Heart left ventricle (tissue), 16 donors: ENCODE measurements at places on chromosomes 12 and 14. TPM values are rescaled to one million over a fixed set of nuclear protein-coding genes. Genes with fewer than 3 reads are reported as not detected.
A peak's percentile ranks its signal among the peaks of the same experiment; 100 is the strongest.

Gene LHX5
- not detected for total RNA-seq

DNA sequence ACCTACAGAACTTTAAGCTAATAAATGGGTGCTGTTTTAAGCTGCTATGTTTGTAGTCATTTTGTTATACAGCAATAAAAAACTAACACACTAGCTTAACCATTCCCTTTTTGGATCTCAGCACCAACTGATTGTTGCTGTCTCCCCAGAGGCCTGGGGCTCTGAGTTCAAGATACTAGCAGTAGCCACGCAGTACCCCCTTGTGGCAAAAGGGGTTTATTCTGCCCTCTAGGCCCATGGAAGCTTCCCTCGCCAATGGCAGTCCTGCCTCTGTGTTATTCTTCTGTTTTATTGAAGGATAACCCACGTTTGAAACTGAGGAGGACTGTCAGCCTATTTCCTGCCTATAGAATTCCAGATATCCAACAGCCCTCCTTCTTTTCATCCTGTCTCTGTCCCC is 455.3 kb upstream of the ATP2B1 start:
- no peak overlapping the region for H3K4me3 ChIP-seq
- H3K27ac ChIP-seq, result no peak overlapping the region
- H3K27me3 ChIP-seq, result no peaks in the 10 kb centered on the region
- no peaks in the 10 kb centered on the region for H3K36me3 ChIP-seq
- no peak for DNase-seq

Gene SLC25A29
- 18.3 TPM for total RNA-seq

- H3K27me3 ChIP-seq, result no peaks in the 10 kb centered on the region
- no peak overlapping the region for H3K4me3 ChIP-seq
- no peak overlapping the region for H3K27ac ChIP-seq
- no peak for DNase-seq
- no peaks in the 10 kb centered on the region for H3K4me1 ChIP-seq
These were observed 132.8 kb downstream of the DIO2 start for GRCh38 chr14:80078501-80078900.

Gene B4GALNT3
- 24.3 TPM for total RNA-seq

- no peak overlapping the region for H3K27ac ChIP-seq
- H3K4me1 ChIP-seq, result no peaks in the 10 kb centered on the region
These were observed 15.5 kb upstream of the ETNK1 start for GRCh38 chr12:22609501-22609900.

Gene ASCL1
- not detected for total RNA-seq

DNA sequence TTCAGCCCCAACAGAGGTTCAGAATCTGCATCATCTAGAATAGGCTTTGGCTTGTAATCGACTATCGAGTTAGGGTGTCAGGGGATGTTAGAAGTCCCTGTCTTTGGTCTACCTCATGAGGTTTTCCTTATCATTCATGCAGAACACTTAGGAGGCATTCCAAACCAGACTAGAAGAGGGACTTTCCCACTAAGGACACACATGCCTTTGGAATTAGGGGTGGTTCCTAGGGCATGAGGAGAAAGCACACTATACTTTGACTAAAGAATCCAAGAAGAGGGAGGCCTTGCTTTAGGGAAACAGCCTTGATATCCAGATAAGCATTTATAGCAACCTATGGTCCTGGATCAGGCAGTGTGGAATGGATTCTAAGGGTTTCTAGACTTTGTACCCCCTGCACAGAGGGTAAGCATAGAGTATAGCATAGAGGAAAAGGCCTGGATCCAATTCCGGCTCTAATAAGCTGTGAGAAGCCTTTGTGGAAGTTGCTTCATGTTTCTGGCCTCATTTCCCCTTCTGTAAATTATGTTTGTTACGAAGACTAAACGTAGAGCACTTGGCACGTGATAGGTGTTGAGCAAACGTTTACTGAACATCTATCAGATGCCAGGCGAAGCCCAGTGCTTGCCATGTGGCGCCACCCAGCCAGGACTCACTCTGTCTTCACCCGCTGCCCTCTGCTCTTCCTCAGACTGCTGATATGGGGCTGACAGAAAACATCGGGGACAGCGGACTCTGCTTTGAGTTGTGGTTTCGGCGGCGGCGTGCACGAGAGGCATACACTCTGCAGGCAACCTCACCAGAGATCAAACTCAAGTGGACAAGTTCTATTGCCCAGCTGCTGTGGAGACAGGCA is 13.2 kb downstream of the ZNF219 start:
- no peaks in the 10 kb centered on the region for H3K27me3 ChIP-seq
- H3K4me1 ChIP-seq, result peaks cover 13% of the 10 kb centered on the region
- H3K27ac ChIP-seq, result peak overlapping the region; percentile 82
- H3K4me3 ChIP-seq, result no peak overlapping the region
- peaks cover 100% of the 10 kb centered on the region for H3K36me3 ChIP-seq

DNA sequence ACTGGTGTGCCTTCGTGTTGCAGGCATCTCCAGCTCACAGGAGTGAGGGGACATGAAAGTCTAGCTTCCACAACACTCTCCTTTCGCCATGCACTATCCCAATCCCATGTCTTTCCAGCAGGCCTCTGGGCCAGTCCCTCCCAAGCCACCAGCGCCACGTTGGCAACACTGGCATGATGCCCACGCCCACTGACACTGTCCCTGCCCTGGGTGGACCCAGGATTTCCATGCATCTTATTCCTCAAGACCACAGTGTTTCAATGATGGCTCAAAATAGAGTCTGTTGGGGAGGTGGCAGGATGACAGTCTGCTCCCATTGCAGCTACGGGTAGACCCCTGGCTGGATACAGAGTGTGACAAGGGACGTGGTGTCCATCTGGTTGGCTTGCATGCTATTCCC is 2.3 kb downstream of the SP7 start:
- no peak for DNase-seq
- H3K36me3 ChIP-seq, result no peaks in the 10 kb centered on the region
- H3K4me3 ChIP-seq, result no peak overlapping the region
- H3K4me1 ChIP-seq, result no peaks in the 10 kb centered on the region
- H3K27me3 ChIP-seq, result peaks cover 6% of the 10 kb centered on the region

Gene PLA2G1B
- total RNA-seq, result not detected

GRCh38 chr12:56336361-56337167 is 2.1 kb upstream of the IL23A start:
- peaks cover 9% of the 10 kb centered on the region for H3K4me1 ChIP-seq
- H3K4me3 ChIP-seq, result no peak overlapping the region
- no peak overlapping the region for H3K27ac ChIP-seq

- peak overlapping the region; percentile 52 for H3K4me3 ChIP-seq
- DNase-seq, result peak; percentile 72
- H3K4me1 ChIP-seq, result peaks cover 6% of the 10 kb centered on the region
- H3K27me3 ChIP-seq, result peaks cover 20% of the 10 kb centered on the region
- no peaks in the 10 kb centered on the region for H3K36me3 ChIP-seq
These were observed 240.0 kb upstream of the CPNE8 start for GRCh38 chr12:39145175-39145999.

DNA sequence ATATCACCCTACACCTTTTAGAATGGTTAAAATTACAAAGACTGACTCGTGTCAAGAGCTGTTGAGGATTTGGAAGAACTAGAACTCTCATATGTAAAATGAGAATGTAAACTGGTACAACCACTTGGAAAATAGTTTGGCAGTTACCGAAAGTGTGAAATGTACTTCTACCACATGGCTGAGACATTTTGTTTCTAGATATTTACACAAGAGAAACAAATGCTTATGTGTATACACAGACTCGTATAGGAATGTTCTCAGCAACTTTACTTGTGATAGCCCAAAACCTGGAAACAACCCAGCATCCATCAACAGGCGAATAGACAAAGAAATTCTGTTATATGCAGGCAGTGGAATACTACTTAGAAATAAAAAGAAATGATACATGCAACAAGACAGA is 103.0 kb downstream of the BRMS1L start:
- H3K27me3 ChIP-seq, result no peaks in the 10 kb centered on the region
- DNase-seq, result no peak
- no peak overlapping the region for H3K27ac ChIP-seq
- H3K4me1 ChIP-seq, result no peaks in the 10 kb centered on the region
- no peaks in the 10 kb centered on the region for H3K36me3 ChIP-seq

DNA sequence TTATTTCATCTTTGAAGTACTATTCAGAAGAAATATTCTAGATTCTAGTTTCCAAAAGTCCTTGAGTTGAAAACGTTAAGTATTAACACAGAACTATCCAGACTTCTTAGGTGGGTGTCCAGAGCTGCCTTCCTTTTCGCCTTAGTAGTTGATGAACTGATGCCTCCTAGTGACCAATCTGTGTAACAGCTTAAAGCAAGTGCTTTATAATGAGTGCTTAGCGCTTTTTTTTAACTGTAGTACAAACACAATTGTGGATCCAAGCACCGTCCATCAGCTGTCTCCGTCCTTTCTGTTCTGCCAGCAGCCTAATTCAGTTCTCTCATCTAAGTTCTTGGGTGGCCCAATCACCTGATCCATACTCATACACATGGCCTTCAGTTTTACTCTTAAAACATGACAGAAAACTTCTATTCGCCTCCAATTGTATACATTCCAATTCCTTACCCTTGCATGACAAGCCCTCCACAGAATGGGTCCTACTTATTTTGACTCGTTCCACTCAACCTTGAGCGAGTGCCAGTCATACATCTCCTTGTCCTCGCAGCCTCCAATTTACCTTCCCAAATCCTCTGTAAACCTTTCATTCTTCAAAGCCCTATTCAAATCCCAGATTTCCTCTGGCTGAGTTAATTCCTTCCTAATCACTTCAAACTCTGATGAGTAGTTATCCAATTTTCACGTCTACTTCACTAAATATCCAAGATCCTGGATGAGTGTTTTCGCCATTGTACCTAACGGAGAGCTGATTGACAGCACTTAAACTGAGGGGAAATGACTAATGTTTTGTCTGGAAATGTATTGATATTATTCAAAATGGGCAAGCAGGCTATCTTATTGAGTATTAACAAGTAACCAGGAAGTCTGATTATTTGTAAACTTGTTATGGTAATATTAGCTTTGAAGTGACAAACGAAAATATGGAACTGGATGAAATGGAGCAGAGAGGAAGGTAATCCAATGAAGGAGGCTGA is 5.8 kb upstream of the PHLDA1 start:
- no peak overlapping the region for H3K27ac ChIP-seq
- peaks cover 13% of the 10 kb centered on the region for H3K4me1 ChIP-seq

GRCh38 chr12:91913651-91914050 is 232.0 kb downstream of the BTG1 start:
- no peaks in the 10 kb centered on the region for H3K27me3 ChIP-seq
- no peaks in the 10 kb centered on the region for H3K4me1 ChIP-seq
- no peaks in the 10 kb centered on the region for H3K36me3 ChIP-seq
- no peak overlapping the region for H3K27ac ChIP-seq
- no peak for DNase-seq
